ENCODE measurements at places on chromosomes 2 and 18. TPM values are rescaled to one million over a fixed set of nuclear protein-coding genes. Genes with fewer than 3 reads are reported as not detected.

DNA sequence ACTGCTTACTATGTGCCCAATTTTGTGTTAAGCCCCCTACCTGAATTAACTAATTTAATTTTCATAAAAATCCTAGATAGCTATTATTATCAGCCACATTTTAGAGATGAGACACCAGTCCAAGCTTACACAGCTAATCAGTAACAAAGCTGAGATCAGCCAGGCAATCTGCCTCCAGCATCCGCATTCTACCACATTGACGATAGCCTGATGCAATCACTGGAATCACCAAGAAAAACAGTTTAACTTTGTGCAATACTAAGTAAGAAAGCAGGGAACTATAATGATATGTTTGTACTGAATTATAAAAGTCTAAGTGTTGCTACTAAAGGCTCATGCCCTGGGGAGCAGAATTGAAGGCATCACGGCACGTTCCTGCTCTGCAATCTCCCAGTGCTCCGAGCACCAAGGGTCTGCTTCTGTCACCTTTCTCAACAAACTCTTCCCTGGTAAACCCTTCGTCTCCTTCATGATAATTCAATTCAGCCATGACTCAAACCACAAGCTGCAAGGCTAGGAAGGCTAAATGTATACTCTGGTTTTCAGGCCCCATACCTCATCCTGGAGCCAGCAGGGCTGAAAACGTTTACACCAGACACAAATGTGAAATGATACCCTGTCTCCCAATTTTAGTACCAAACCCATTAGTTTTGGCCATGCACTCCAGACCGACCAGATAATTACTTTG lies 19.4 kb downstream of the KANSL3 start:
- DNase-seq = no peak

DNA sequence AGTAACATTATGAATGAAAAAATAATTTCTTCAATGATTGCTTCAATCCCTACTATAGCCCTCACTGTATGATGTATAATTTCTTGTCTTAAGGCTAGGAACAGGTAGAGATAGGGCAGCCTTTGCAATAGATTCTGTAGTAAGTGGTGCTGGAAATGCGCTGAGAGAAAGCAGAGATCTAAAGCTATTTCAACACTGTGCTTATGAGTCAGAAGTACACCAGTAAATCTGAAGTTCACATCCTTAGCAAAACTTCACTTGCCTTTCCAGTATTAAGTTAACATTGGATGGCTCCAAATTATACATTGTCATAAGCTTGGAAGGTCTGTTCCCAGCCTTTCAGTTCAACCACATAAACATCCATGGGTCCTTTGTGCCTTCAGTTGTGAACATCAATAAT lies 178.2 kb upstream of the EPHA4 start:
- no peak for DNase-seq

DNA sequence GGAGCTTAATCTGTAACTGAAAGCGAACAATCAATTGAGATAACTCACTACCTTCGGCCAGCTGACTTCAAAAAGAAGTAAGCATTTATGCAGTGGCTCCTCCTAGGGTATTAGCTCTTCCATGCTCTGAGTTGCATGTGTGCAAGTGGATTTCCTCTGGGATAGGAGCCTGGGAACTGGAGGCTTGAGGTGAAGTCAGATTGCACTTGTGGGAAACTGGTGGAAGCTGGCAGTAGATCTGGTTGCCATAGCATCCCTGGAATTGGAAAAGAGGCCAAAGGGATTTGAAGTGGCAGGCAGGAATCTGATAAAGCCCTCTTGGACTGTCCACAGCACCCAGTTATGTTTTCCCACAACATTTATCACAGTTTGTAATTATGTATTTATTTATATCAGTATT lies 50.6 kb upstream of the FMNL2 start:
- DNase-seq = no peak

- no peak for DNase-seq
Measured at GRCh38 chr2:85250045-85250444, 77.7 kb downstream of the TGOLN2 start.

- DNase-seq = no peak
Measured at GRCh38 chr2:176507786-176508185, 238.5 kb downstream of the MTX2 start.

- no peak for DNase-seq
Measured at GRCh38 chr2:199484927-199485326, 27.2 kb upstream of the SATB2 start.

- DNase-seq = no peak
Measured at GRCh38 chr2:154670083-154670482, 28.4 kb upstream of the KCNJ3 start.

DNA sequence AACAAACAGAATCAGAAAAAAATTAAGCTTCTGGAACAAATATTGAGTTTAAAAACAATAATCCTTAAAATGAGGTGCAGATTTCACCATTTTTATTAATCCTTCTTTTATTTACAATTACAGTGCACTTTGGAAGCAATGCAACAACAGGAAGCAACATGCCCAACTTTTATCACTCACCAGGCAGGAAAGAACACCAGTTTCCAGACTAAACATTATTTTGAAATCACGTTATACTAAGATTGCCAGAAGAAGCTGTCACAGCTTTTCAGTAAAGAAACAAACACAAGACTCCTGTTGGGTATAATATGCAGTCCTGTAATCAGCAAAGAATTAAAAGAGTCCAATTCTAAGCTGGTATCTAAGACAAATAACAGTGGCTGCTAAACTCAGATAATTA lies 137.9 kb upstream of the ZC3H15 start:
- DNase-seq = no peak

DNA sequence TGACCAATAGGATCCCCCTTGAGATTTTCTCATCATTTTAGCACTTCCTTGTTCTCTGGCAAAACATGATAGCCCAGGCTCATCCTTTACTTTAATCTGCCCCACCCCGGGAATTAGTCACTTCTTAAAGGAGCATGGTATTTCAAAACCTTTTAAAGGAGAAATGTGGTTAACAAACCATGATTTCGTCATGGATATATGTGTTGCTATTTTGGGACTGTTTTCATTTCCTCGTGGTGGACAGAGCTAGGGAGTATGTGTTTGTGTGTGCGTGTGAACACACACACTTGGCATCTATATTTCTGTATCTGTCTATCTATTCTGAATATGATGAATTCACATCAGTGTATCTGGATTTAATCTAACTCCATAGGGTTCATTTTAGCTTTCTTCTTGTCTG lies 128.1 kb downstream of the BIRC6 start:
- no peak for DNase-seq

DNA sequence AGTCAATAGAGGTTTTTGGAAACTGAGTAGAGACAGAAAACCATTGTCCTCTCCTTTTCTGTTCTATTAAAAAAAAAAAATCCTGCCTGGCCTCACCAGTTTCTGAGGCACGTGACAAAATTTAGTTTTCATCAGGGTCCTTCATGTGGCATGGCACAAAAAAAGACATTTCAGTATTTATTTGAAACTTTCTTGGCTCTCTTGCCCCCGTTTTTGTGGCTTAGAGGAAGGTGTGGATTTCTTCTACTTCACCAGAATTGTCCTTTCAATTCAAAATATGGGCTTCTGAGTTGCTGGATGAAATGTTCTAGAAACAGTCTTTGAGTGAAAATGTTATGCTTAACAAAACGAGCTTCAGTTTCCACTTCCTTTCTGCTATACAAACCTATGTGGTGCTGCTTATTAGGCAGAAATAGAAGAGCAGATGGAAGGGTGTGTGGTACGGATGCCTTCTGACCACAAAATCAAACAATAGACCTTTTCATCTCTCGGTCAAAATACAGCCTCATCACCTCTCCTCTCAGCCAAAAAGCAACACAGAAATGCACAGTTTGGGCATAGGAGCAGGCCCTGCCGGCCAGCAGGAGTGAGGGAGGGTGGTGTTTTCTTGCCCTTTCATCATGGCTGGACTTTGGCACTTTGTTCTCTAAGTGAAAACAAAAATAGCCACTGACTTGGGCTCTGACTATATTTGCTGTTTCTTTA lies 89.2 kb downstream of the SH3RF3 start:
- no peak for DNase-seq

GRCh38 chr2:41414486-41415230 lies 633.2 kb upstream of the PKDCC start:
- DNase-seq = no peak

ACTR1B gene
- total RNA-seq = 52.6 TPM

SERPINB11 gene
- total RNA-seq = 13.5 TPM

IL18RAP gene
- total RNA-seq = 3.4 TPM

ABHD3 gene
- total RNA-seq = 21.1 TPM
